CD4-positive, alpha-beta T cell treated with Interleukin-6 for 4 hours (primary cell): ENCODE measurements at places on chromosomes 4 and X.

DNA sequence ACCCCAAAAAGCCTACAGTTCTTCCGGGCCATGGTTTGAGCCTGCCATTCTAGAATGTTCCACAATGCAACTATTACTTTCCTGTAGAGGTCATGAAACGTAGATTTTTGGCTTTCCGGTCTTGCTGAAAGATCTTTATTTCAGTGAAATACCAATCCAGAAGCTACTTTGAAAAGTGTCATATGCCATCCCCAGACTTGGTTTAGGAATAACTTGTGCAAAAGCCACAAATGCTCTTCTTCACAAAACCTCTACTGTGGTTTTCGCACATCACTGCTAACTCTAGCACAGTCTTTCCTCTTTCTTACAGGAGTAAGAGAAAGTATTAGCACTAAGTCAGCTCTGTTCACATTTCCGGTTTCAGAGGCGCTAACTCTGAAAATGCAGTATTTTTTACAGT lies 12.7 kb upstream of the CD40LG start:
- DNase-seq, result peak; percentile 33

GRCh38 chr4:126533146-126533805 lies 1099.5 kb upstream of the INTU start:
- no peak for DNase-seq

- no peak for DNase-seq
Observed at GRCh38 chr4:87074121-87074488, 139.3 kb downstream of the AFF1 start.

DNA sequence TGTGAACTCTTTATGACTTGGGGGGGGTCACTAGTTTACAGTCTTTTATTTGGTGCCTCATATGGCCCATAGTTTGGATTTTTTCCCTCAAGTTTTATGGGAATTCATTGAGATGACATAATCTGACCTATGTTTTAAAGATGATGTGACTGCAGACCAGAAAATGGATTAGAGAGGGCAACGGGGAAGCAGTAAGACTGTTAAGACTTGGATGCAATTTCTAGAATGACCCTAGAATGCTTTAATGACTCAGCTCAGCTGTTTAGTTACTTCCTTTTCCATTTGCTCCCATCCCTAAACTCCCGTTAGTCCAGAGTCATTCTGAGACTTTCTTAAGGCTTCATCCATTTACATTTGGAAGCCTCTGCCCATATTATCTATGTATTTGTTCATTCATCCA lies 59.9 kb upstream of the PDGFRA start:
- DNase-seq, result no peak

DNA sequence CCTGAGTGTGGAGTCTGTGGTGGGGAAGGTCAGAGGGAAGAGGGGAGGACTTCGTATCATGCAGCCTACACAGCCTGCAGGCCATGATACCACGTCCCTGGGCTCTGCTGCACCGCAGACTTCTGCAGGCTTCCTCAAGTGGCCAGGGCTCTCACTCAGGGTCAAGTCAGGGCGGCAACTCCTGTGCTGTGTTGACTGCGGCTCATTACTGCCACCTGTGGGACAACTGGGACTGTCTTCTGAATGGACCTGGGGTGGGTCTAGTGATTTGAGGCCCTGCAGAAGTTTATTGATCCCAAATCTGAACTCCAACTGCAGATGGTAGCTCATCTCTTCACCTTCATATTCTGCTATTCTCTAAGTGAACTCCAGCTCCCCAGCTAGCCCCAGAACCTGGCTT lies 167.1 kb downstream of the NSUN7 start:
- peak; percentile 13 for DNase-seq

- no peak for DNase-seq
Observed at GRCh38 chr4:142044271-142044670, 407.9 kb downstream of the IL15 start.
